ENCODE measurements at places on chromosomes 5 and 9.
A peak's percentile ranks its signal among the peaks of the same experiment; 100 is the strongest.

GRCh38 chr9:7783635-7784063, 15.9 kb downstream of the DMAC1 start:
- H3K27me3 ChIP-seq, result no peaks in the 10 kb centered on the region
- DNase-seq, result no peak
- no peaks in the 10 kb centered on the region for H3K36me3 ChIP-seq
- no peak overlapping the region for H3K27ac ChIP-seq
- H3K4me1 ChIP-seq, result no peaks in the 10 kb centered on the region

GRCh38 chr5:169494941-169495548, 88.5 kb upstream of the SPDL1 start:
- no peak overlapping the region for H3K4me3 ChIP-seq
- no peak for DNase-seq
- no peak overlapping the region for H3K27ac ChIP-seq
- no peaks in the 10 kb centered on the region for H3K4me1 ChIP-seq
- no peaks in the 10 kb centered on the region for H3K36me3 ChIP-seq

DNA sequence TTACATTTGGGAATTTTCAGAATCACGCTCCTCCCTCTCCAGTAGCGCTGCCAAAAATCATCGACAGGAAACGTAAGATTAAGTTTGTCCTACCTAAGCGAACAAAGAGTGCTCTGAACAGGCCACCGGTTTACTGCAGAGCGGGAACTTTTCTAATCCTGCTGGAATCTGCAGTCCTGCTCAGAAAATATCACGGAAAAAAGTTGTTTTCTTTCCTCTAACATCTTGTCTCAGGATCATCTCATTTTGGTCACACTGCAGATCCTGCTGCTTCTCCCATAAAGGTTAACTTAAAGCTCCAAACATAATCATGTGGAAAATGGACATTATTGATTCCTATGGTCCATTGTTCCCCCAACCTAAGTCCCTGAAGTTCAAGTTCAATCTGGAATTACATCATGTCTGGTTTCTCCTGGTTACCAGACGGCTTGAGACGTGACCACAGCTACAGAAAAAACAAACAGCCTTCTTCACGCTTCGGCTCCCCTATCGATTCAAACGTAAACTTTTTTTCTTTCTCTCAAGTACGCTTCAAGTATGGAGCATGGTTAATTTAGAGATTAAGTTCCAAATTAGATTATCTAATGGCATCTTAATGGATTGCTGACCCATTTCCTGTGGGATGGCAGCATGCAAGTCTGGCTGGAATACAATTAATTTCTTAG, 217.6 kb downstream of the NFIB start:
- H3K4me3 ChIP-seq, result no peak overlapping the region
- H3K36me3 ChIP-seq, result no peaks in the 10 kb centered on the region
- no peaks in the 10 kb centered on the region for H3K27me3 ChIP-seq
- DNase-seq, result no peak
- no peaks in the 10 kb centered on the region for H3K4me1 ChIP-seq
- H3K27ac ChIP-seq, result no peak overlapping the region

GRCh38 chr5:32710550-32711361, at the start of gene NPR3:
Gene NPR3 (plus strand): TSS chr5:32711321. CDS start chr5:32711777, 456 bp downstream.
- no peaks in the 10 kb centered on the region for H3K36me3 ChIP-seq
- peaks cover 3% of the 10 kb centered on the region for H3K4me1 ChIP-seq
- H3K4me3 ChIP-seq, result peak within 1 kb of the TSS; percentile 46
- H3K27ac ChIP-seq, result no peak within 1 kb of the TSS

DNA sequence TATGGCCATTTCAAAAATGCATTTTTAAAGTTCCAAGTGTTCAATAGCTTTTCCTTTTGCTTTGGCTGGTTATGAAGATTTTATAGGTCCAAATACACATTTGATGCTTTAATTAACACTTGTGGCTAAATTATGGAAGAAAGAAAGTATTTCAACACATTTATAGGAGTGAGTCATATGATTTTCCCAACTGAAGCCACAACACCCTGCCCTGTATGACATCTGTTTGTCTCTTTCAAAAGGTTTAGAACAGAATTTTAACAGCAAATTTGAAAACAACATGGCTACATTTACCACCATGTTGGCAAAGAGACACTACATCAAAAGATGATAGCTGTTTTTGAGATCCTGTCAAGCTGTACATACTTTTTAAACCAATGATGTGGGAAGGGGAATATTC, 99.4 kb downstream of the TMEM174 start:
- no peak overlapping the region for H3K4me3 ChIP-seq
- no peaks in the 10 kb centered on the region for H3K4me1 ChIP-seq
- no peak overlapping the region for H3K27ac ChIP-seq
- DNase-seq, result no peak

- DNase-seq, result no peak
- H3K27me3 ChIP-seq, result no peaks in the 10 kb centered on the region
- H3K4me3 ChIP-seq, result no peak overlapping the region
- no peak overlapping the region for H3K27ac ChIP-seq
- H3K4me1 ChIP-seq, result no peaks in the 10 kb centered on the region
- H3K36me3 ChIP-seq, result no peaks in the 10 kb centered on the region
These were observed 30.9 kb upstream of the PPP1R26 start for GRCh38 chr9:135448663-135449100.

All from naive thymus-derived CD4-positive, alpha-beta T cell (primary cell).